ENCODE measurements at places on chromosomes 1 and 21. TPM values are rescaled to one million over a fixed set of nuclear protein-coding genes. Genes with fewer than 3 reads are reported as not detected.

The SELE gene
- not detected for total RNA-seq

The REN gene
- 0.26 TPM for total RNA-seq

The CGN gene
- total RNA-seq, result 4.2 TPM

The LAD1 gene
- total RNA-seq, result 220 TPM

The TDRD5 gene
- total RNA-seq, result not detected

The USP1 gene
- 23.7 TPM for total RNA-seq

The PROX1 gene
- under 0.01 TPM for total RNA-seq

The E2F2 gene
- total RNA-seq, result 0.38 TPM

The SH3BGR gene
- total RNA-seq, result 5.0 TPM

The SARS1 gene
- 521 TPM for total RNA-seq

The HMCN1 gene
- 1.9 TPM for total RNA-seq

The LCE6A gene
- total RNA-seq, result not detected

The S100A3 gene
- 2.3 TPM for total RNA-seq

The CD1B gene
- not detected for total RNA-seq

The RHEX gene
- total RNA-seq, result not detected

The GCSAML gene
- total RNA-seq, result not detected

The CCDC185 gene
- total RNA-seq, result not detected

The ELAVL4 gene
- not detected for total RNA-seq

The MMEL1 gene
- 0.13 TPM for total RNA-seq

The BSND gene
- total RNA-seq, result not detected

The TMPRSS3 gene
- total RNA-seq, result not detected

The WDTC1 gene
- total RNA-seq, result 16.5 TPM

The SORT1 gene
- total RNA-seq, result 31.1 TPM

The CATSPERE gene
- total RNA-seq, result 0.13 TPM

The OPRD1 gene
- total RNA-seq, result under 0.01 TPM

The TMCO4 gene
- total RNA-seq, result 2.6 TPM

The AUNIP gene
- total RNA-seq, result 2.4 TPM

The PIGR gene
- 0.51 TPM for total RNA-seq

The ETV3 gene
- total RNA-seq, result 17.1 TPM

The MATN1 gene
- not detected for total RNA-seq

The KIAA0319L gene
- 26.6 TPM for total RNA-seq

The TPM3 gene
- total RNA-seq, result 279 TPM

The TMCO1 gene
- total RNA-seq, result 75.4 TPM

The OR2AK2 gene
- total RNA-seq, result not detected

The RGS18 gene
- total RNA-seq, result under 0.01 TPM

The STUM gene
- total RNA-seq, result not detected

The SIM2 gene
- total RNA-seq, result 0.26 TPM

The AADACL4 gene
- not detected for total RNA-seq

The TMEM269 gene
- total RNA-seq, result under 0.01 TPM

The TAF5L gene
- 18.4 TPM for total RNA-seq

The CASZ1 gene
- 9.2 TPM for total RNA-seq

The PLOD1 gene
- 54.8 TPM for total RNA-seq

The ZYG11A gene
- under 0.01 TPM for total RNA-seq

The TEX38 gene
- total RNA-seq, result not detected

The LCE3E gene
- not detected for total RNA-seq

The PDPN gene
- 3.2 TPM for total RNA-seq

The C4BPA gene
- not detected for total RNA-seq

The S100A9 gene
- 735 TPM for total RNA-seq

The ALX3 gene
- not detected for total RNA-seq

Data from bronchial epithelial cell (primary cell).